ENCODE measurements at places on chromosomes 13 and 19. TPM values are rescaled to one million over a fixed set of nuclear protein-coding genes. Genes with fewer than 3 reads are reported as not detected.

The GNA15 gene
- total RNA-seq = 0.13 TPM

The PEAK3 gene
- 0.51 TPM for total RNA-seq

The ZNF85 gene
- 10.0 TPM for total RNA-seq

The OR7D4 gene
- not detected for total RNA-seq

The GPR108 gene
- total RNA-seq = 48.3 TPM

The SLC10A2 gene
- not detected for total RNA-seq

The ATXN8OS gene
- total RNA-seq = not detected

The CELF5 gene
- not detected for total RNA-seq

The B3GNT8 gene
- 2.9 TPM for total RNA-seq

The FAM216B gene
- total RNA-seq = not detected

The TMEM190 gene
- not detected for total RNA-seq

The KLHL1 gene
- total RNA-seq = not detected

The MEIS3 gene
- total RNA-seq = 0.13 TPM

The CEACAM20 gene
- not detected for total RNA-seq

The PNMA8C gene
- total RNA-seq = not detected

The GRIN3B gene
- 0.25 TPM for total RNA-seq

The URI1 gene
- 21.3 TPM for total RNA-seq

The APOC4 gene
- total RNA-seq = not detected

The MBD3L3 gene
- total RNA-seq = not detected

The WDR88 gene
- total RNA-seq = not detected

The MUC16 gene
- total RNA-seq = not detected

The LIM2 gene
- not detected for total RNA-seq

The KANK2 gene
- 127 TPM for total RNA-seq

The MKNK2 gene
- 109 TPM for total RNA-seq

The CACNG6 gene
- 0.38 TPM for total RNA-seq

The DAND5 gene
- 0.26 TPM for total RNA-seq

The LACC1 gene
- total RNA-seq = 5.8 TPM
